ENCODE measurements at places on chromosomes 6 and 20.

DNA sequence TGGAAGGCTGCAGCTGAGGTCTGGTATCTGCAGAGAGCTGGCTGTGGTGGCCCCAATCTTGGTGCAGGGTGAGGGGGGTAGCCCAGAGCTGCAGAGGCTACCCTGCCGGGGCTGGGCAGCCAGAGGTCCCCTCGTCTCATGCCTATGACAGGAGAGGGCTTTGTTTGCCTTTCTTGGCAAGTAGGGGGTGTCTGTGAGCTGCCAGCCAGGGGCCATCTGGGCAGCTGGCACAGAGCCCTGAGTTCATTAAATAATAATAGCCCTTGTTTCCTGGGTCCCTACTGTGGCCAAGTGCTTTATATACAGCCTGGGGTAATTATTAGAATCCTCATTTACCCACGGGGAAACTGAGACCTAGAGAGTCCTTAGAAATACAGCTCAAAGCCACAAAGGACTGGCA, 66.6 kb downstream of the EZR start:
- DNase-seq, result no peak

- DNase-seq, result no peak
Measured at GRCh38 chr6:80003826-80004172, 650 bp upstream of the TTK start.

GRCh38 chr6:73388800-73389512, 5.7 kb upstream of the DDX43 start:
- peak; percentile 51 for DNase-seq

DNA sequence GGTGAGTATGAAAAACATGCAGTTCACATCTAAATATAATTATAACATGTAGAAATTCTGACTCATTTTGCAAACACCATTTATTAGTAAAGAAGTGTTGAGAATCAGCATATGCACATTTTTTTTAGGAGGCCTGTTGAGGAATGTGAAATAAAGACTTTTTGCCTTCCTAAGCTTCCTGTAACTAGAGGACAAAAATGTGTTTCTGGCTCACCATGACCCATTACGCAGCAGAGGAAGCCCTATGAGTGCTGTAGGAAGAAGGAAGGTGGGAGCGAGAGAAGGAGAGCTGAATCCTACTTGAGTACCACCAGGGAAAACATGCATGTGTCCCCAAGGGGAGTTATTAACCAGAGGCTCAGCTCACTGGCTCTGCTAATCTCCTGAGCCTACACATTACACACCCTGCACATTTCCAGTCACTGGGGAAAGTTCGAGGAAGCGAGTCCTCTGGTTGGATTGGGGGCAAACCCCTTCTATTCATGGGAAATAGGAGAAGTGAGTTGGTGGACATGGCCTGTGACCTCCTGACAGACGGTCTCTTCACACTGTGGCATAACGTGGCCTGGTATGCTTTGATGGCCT, 540.5 kb upstream of the JAG1 start:
- no peak for DNase-seq

GRCh38 chr6:157150076-157150475, 173.2 kb downstream of the TMEM242 start:
- DNase-seq, result no peak

GRCh38 chr20:14360416-14360815, 23.0 kb upstream of the FLRT3 start:
- DNase-seq, result no peak

DNA sequence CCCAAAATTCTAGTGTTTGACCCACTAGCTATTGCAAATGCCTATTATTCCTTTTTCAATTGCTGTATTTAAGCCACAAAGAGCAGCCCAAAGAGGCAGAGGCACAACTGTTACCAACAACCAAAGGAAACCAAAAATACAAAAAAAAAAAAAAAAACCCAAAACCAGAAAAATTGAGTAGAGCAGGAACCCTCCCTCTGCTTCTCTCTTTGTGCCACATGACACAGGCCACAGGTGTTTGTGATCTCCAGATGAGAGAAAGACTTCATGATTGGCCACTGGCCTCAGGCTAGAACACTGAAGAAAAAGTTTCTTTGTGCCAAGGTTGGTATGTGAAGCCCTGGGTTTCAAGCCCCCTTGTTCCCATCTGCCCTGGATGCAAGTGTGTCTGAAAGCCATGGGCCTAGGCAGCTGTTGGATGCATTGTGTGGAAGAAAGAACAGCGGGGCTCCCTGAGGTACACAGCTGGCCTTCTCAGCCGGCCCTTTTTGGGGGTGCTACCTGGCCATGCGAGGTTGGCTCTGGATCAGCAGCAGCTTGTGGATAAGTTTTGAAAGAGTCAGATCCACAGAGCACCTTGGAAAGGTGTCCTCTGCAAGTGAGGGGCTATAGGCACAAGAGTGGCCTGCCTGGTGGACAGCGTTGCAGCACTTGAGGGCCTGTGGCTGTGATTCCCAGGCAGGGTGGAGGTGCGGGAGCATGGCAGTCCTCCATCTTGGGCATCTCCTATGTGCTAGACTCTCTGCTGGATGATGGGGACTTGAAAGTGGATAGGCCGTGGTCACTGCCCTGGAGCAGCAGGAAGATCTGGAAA, 204.5 kb downstream of the ZDHHC14 start:
- DNase-seq, result no peak

DNA sequence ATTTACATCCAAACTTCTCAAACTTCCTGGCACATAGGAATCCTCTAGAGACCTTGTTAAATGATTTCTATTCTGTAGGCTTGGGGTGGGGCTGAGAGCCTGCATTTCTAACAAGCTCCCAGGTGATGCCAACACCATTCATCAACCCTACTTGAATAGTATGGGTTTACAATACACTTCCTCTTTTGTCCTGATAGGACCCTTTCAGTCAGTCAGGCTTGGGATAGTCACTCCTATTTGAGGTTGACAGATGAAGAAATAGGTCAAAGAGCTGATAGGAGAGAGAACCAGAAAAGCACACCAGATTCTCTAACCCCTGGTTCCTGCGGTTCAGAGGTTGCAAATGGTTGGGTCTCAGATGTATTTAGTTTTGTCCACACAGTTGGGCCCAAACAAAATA, 273.4 kb downstream of the TSHZ2 start:
- no peak for DNase-seq

- DNase-seq, result no peak
Measured at GRCh38 chr6:121205569-121205968, 128.7 kb downstream of the TBC1D32 start.

DNA sequence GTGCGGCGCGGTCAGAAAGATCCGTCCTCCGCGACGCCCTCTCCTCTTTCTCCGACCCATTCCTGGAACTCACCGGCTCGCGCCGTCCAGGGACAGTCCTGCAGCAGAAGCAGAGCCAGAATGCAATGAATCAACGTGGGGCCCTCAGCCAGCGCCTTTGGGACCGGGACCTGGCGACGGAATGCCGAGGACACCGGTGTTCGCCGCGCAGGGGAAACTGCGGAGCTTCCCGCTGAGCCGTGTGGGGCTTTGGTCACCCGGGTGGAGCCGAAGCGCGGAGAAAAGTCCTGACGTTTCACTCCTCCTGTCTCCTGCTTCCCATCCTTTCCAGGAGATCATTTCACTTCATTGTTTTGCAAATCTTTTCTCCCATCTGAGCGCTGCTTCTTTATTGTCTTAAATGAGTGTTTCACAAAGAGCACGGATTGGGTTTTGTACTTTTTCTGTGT, 26.5 kb downstream of the ULBP1 start:
- no peak for DNase-seq

DNA sequence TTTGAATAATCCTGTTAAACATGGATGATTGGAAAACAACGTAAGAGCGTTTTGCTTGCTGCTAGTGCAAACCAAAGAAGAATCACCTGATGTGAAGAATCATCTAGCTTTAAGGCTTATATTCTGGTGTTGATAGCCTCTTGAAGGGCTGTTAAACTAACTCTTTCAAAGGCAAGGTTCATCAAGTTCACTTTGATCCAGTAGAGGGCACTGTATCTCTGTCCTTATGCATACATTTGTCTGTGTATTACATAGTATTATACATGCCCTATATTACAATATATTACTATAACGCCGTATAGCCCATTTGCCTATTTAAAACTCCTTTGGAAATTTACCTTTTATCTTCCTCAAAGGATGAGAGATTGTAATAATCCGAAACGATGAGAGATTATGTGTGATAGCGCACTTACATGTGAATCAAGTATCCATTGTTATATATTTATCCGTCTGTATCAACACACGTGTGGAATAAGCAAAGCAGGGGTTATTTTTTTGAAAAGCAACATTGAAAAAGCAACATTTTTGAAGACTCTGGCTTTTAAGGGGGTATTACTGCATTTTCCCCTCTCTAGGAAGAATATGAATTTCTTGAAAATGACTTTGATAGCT, 50.8 kb upstream of the NRN1 start:
- peak; percentile 31 for DNase-seq

GRCh38 chr6:84449220-84449619, 221.8 kb upstream of the CEP162 start:
- no peak for DNase-seq

DNA sequence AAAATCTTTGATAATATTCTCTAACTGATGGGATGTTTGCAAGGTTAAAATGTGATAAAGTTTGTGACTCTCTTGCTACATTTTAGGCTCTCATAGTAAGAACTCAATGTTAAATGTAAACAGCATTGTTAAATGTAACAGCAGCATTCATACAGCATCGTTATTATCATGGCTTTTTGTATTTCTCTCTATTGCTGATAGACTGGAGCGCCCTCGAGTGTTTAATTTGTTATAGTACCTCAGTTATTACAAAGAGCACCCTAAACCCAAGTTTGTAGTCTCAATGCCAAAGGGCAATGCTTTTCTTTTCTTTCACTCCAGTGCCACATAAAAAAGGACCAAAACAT, 14.9 kb upstream of the TTPAL start:
- DNase-seq, result no peak

GRCh38 chr20:41214202-41214601, 76.9 kb downstream of the PLCG1 start:
- no peak for DNase-seq

DNA sequence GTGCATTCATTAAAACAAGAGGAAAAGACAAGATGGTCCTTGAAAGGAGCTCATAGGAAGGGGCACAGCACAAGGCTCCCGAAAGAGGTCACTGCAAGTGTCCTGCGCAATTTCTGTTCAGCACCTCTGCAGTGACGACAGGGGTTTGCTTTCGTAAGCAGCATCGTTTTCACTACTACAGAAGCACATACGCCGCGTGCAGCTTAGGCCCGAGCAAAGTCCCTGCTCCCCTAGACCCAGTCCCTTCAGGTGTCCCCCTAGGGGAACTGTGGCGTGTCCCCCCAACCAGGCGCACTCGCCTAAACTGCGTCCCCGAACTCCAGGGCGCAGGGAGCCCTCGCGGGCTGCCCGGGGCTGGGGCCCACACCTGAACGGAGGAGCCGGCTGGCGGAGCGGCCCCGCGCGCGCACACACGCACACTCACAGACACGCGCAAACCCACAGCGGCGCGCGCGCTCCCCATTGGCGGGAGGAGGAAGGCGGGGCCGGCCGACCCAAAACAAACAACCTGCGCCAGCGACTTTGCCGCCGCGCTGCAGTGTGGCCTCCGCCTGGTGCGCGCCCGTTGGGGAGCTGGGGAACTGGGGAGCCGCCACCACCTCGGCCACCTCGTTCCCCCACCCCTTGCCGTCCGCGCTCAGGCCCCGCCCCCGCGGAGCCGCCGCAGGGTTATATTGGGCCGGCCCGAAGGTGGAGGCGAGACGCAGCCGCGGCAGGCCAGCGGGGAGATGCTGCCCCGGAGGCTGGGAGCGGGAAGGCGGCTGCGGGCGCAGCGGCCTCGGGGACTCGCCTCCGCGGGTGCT, at the start of gene FOXQ1:
FOXQ1 (plus strand) TSS at position 699 of the 803 bp plus-strand sequence. CDS start 607 bp downstream, outside the sequence.
- no peak for DNase-seq

GRCh38 chr20:36260316-36260715, 24.0 kb downstream of the AAR2 start:
- DNase-seq, result no peak

DNA sequence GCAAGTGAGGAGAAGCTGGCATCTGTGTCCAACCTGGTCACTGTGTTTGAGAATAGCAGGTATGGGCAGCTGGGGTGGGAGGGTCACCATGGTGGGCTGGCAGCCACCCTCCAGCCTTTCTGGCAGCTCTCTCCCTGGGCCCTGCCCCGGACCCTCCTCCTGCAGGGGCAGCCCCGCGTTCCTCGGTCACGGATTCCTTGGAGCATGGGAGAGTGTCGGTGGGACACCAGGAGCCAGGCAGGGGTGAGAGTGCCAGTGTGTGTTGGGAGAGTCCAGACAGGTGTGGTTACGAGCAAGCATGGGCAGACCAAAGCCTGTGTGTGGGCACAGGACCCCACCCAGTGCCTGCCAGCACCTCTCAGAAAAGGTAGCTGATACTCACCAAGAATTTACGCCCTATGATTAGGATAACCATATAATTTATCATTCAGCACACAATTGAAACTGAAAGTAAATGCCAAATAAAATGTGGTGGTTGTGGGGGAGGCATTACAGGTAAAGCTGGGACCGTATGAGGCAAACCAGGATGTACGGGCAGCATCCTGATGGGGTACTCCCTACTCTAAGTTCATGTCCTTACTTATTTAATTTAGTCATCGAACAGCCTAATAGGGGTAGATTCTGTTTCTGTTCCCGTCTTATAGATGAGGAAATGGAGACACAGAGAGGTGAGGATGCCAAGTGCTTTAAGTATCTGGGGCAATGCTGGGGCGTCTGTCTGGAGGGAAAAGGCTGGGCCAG, 542 bp downstream of the FGD2 start:
- no peak for DNase-seq

DNA sequence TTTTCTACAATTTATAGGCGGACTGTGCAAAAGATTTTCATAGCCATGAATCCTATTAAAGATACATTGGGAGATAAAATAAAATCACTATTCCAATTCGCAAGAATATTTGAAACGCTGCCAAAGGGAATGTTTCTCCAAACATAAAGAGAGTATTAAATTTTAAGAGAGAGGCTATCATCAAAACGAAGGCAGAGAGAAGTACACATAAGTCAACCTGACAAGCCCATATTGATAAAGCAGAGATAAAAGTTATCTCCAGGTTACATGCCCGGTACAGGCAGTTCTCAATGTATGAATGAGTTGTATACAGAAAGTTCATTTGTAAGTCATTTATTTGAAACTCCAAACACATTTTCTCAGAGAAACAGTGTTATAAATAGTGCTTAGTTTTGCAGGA, 193.1 kb downstream of the ATXN1 start:
- DNase-seq, result no peak

DNA sequence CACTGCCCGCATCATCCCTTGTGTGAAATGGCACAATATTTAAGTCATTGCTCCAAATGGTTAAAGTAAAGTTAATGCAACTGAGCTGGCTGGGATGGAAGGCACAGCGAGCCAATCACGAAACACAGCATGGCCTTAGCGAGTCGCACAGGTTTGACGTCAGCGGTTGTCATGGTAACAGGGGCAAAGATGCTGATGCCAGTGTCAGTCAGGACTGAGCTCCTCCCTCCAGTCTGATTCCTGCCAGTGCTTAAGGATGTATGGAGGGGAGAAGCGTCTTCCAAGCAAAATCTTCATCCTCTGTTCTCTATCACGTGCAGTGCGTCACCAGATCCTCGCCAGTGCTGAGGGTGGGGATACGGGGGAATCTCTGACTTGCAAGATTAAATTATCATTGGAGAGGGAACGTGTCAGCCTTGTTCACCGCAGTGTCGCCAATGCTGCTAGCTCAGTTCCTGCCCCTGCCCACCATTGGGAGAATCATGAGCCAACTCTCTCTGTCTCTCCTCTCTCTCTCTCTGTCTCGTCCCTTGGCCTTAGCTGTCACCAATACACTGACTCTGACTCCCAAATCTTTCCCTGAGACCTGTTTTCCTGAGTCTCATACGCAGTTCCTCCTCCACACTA, 24.5 kb downstream of the TSPYL4 start:
- no peak for DNase-seq

Measured in KG1 (cell line).